Stimulated activated CD8-positive, alpha-beta memory T cell treated with anti-CD3 and anti-CD28 coated beads, Interleukin-4, amount 100 ng/mL, for 1 hour (primary cell): ENCODE measurements at places on chromosomes 12 and 14.

DNA sequence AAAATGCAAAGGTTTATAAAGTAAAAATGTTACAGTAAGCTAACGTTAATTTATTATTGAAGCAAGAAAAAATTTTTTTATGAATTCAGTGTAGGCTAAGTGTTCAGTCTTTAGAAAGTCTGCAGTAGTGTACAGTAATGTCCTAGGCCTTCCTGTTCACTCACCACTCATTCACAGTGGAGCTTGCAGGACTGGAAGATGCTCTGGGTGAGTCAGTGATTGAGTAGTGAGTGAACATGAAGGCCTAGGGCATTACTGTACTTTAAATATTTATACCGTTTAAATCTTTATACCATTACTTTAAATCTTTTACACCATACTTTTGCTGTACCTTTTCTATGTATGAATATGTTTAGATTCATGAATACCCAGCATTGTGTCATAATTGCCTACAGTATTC is 120.3 kb upstream of the SLC38A4 start:
- DNase-seq: no peak

DNA sequence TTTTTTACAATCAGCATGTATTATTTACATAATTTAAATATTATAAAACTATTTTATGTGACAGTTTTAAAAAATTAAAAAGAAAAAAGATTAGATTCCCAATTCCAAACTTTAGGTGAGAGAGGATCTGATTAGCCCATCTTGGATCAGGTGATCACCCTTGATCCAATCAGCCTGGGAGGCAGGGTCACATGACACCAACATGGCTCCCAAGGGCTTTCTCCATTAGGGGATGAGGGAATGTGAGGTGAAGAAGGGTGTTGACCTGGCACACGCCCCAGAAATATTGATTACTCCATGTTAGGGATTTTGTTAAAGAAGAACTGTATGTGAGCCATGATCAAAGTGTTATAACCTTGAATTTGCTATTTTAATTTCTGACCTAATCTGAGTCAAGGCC is 225.4 kb downstream of the RBM19 start:
- no peak for DNase-seq

- DNase-seq: no peak
Observed at GRCh38 chr14:62168564-62169155, 406.4 kb downstream of the SNAPC1 start.

GRCh38 chr12:124510301-124510970 is 57.0 kb downstream of the NCOR2 start:
- DNase-seq: no peak

DNA sequence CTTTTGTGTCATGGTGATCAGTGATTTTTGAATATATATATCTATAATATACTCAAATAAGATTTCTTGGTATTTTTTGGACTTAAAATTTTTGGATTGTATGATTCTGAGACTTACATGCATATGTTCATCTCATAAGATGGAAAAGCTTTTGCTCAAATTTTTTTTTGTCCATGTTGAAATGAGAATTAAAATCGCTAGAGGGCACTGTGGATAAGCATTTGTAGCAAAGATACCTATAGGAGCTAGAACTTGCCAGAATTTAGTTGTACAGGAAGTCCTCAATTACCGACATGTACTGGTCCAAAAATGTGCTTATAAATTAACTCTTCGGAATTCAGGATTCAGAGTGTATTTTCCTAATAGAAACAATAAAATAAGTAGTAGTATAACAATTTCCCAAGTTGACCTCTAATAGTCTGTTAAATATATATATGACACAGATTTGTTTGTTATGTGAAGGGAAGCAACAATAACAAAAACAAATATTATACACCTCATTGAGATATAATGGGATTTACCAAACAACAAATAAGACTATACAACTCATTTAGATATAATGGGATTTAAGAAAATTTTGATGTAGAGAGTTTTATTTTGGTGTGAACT is 179.6 kb downstream of the TMEM117 start:
- DNase-seq: no peak

DNA sequence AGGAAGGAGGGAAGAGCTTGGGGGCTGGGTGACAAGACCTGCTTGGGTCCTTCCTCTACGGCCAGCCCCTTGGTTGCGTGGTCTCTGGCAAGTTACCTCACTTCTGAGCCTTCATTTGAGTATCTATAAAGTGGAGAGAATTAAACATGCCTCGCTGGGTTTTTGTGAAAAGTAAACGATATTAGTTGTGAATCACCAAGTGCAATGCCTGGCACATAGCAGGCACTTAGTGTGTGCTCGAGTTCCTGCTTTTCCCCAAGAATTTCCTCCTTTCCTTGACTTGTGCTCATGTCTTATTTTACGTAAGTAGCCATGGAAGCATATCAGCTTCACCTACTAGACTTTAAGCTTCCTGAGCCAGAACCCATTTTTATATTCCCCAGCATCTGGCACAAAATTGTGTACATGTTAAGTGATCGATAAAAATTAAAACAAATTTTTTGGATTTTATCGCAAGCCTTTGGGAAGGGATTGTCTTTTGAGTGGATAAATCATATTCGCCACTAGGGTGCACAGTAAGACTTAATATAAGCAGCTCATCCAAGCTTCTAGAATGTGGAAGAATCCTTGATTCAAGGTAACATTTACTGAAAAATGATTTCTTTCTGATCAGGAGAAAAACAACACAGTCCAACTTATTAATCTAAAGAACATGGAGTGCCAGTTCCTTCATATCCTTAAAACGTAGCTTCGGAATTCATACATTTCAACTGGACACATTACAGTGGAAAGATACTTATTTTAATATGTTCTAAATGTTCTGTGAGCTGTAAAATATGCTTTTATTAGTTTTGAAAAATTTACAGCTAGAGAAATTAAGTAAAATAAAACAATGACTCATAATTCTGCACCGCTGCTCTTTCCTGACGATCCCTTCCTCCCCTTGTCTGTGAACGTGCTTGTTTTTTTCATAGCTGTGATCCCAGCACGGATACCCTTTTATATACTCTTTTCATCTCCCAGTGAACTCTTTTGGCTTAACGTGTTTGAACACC is 62.0 kb downstream of the SLC25A47 start:
- no peak for DNase-seq

DNA sequence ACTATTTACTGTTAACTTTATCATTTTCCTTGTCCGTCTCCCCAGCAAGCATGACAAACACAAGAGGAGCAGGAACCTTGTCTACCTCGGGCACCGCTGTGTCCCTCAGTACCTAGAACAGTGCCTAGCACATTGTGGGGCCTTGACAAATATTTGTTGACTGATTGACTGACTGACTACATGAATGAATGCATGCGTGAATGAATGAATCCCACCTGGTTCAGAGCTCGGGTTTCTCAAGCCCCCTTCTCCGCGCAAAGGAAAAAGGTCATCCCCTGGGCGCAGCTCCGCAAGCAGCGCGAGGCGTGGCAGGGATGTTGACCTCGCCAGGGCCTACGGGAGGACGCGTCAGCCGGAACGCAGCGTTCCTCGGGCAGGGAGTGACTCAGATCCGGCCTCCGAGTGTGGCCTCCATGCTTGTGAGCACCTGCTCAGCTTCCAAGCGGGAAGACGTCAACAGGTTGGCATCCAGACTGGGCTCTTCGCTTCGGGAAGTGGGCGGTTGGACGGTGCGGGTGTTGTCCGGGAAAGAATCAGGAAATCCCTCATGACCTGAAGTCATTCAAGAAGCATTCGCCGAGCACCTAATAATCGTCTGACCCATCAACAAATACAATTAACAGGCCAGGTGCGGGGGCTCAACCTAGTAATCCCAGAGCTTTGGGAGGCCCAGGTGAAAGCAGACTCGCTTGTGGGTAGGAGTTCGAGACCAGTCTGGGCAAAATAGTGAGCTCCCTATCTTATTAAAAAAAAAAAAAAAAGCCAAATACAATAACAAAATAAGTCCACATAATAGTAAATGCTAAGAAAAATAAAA is 13.9 kb upstream of the UBC start:
- no peak for DNase-seq

DNA sequence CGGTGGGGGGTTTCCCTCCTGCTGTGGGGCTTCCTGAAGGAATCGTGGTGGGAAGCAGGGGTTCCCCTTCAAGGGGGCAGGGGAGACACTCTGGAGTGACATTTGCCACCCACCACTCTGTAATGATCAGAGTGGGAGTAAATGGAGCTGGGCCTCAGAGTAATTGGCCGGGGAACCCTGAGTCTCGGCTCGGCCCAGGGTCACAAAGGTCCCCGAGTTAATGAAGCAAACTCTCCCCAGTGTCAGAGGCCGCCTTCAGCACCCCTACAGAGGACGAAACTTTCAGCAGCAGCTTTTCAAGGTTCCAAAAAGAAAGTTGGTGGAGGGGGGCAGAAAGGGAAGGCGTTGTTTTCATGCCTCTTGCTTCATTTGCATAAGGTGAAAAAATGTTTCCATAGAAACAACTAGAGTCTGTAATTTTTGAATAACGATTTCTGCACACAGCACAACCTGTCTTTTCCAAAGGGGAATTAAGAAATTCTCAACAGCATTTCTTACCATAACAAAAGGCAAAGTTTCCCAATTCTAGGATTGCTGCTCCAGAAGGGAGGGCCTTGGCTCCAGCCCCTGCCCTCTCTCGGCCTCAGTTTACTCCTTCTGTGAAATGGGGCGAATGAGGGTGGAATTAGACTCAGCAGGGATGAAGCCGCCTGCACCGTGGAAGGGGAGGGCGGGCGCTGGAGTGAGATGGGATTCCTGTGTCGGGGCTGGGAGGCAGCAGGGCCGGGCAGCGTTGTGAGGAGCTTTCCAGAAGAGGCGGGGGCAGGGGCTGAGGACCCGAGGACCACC is 67.0 kb upstream of the BEGAIN start:
- no peak for DNase-seq

DNA sequence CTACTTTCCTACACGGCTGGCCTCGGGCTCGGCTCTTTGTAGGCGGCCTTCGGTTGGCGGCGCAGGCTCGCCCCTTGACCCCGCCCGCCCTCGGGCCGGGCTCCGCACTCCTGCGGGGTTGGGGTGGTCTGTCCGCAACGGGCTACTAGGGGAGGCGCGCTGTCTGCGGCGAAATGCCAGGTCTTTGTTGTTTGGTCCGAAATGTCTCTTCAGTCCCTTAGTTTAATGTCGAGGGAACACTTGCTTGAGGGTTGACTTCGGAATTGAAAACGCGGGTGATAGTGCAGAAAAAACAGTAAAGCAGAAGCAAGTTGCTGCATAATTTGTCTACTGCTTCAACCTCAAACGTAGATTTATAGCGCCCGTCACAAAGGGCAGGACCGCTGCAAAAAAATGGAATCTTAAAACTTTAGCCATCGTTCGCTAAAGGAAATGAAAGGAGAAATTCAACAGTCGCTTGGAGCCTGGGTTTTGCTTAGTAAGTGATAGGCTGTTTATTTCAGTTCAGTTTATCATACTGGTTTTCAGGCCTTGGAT is 390 bp downstream of the JKAMP start:
- no peak for DNase-seq

DNA sequence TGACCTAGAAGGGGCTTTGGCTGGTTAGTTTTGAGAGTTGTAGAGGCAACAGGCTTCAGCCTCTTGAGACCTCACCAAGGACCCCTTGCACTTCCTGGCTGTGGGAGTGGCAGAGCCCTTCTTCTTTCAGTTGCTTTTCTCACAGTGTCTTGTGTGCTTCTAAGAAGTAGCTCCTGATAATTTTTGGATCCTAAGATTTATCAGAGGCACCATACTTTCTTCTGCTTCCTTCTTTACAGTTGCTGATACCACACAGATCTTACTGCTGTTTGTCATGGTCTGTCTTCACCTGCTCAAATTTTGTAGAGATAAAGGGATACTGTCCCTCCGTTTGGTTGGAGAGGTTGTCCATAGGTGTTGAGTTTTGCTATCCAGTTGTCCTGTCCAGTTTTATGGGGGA is 33.8 kb downstream of the VRK1 start:
- no peak for DNase-seq

GRCh38 chr12:27979145-27979544 is 6.6 kb upstream of the PTHLH start:
- DNase-seq: no peak

DNA sequence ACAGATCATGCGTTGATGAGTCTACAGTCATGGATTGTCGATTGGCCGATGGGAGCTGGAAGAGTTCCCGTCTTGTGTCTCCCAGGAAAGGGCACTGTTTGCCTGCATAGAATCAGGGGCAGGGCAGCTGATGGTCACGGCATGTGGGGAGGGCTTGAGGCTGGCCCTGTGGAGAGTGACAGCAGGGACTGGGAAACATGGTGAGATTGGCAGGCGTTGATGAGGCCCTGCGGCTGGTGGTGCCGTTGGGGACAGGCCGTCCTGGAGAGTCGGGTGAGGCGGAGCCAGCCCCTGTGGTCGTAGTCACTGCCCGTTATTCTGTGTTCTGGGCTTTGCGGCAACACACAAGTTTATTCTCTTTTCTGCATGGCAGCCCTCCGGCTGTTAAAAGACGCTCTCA is 52.9 kb downstream of the TECPR2 start:
- no peak for DNase-seq

GRCh38 chr14:104926619-104927431 is 2.1 kb downstream of the PLD4 start:
- DNase-seq: no peak

DNA sequence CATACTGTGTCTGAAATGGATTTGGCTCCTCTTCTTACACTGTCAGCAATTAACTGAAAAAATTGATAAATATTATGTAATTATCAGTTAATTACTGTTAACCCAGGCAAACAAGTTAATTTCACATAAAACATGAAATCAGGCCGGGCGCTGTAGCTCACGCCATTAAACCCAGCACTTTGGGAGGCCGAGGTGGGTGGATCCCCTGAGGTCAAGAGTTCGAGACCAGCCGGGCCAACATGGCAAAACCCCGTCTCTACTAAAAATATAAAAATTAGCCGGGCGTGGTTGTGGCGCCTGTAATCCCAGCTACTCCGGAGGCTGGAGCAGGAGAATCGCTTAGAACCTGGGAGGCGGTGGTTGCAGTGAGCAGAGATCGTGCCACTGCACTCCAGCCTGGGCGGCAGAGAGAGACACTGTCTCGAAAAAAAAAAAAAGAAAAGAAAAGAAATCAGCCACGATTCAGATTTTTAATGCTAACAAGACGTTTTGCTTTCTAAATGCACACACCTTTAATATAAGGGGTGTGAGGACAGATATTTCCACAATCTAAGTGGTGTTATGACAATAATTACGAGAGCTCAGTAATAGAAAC is 473 bp upstream of the TMEM19 start:
- DNase-seq: no peak

DNA sequence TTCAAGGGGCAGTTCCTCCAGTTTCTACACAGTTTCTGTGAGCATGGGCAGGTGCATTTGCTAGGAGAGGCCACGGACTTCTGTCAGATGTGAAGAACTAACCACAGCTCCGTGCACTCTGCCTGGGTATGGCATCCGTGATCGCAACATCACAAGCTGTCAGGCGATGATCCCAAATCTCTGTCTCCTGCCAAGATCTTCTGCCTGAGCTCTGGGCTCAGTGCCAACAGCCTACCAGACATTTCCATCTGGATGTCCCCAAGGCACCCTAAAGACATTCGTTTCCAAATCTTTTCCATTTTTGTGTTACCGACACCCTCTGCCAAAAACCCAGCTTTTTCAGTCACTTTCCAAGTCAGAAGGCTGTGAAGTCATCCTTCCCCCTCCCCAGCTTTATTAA is 292.1 kb downstream of the GLT1D1 start:
- no peak for DNase-seq

GRCh38 chr14:22650960-22651521 is 6.9 kb upstream of the OR6J1 start:
- DNase-seq: no peak

GRCh38 chr12:2879853-2880252 is 2.8 kb downstream of the RHNO1 start:
- no peak for DNase-seq

- DNase-seq: no peak
Observed at GRCh38 chr14:102979406-102979805, 56.9 kb downstream of the AMN start.
